ENCODE measurements at places on chromosomes 1 and 21.

DNA sequence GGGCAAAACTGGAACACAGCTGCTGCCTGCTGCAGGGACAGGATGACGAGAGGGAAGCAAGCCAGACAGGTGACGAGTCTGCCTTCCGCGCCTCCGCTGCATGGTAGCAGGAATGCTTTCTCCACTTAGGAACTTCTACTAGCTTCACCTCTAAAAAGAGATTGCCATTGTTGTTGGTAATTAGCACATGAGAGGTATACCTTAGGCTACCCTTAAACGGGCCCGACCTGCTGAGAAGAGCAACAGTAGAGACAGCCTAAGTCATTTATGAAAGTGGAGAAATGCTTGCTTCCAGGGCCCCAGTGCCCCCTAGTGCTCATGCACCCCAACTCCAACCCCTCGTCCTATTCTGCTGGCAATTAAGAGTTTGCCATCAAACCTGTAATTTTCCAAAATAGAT lies 96.9 kb upstream of the AKT3 start:
- DNase-seq = peak; percentile 7

DNA sequence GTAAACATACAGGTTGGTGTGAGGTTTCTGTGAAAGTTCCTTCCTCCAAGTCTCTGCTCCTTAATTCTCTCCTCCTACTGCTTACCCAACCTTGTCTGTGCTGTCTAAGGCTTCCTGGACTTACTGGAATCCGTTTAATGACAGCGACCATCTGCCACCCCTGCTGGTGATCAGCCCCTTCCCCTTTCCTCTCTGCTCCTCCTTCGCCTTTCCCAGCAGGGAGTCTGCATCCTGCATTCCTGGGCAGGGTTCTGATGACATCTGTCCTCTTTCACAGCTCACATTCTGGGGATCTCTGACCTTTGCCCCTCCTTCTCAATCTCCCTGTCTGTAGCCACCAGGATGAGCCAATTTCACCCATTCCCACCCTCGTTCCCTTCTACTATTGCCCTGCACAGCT lies 66.5 kb downstream of the KIRREL1 start:
- no peak for DNase-seq

DNA sequence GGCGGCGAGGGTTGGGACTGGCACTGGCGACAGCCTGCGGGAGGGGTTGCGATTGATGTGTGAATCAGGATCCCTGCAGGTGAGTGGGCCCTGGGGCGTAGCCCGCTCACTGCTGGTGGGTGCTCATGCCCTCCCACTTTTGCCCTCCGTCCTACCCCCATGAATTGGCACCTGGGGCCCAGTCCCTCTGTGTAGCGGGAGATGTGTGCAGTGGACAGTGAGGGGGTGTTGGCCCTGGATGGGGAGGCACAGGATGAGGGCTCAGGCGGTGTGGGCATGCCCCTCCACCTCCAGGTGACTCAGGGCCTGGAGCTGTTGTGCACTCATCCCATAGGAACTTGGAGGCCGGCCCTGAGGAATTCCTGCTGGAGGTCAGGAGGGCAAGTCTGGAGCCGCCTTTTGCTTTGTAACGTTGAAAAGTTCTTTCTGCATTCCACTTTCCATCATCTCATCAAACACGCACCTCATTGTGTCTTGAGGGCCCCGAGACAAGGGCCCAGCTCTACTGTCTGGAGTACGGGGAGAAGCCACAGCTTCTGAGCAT lies 3.0 kb downstream of the PEAR1 start:
- DNase-seq = no peak

DNA sequence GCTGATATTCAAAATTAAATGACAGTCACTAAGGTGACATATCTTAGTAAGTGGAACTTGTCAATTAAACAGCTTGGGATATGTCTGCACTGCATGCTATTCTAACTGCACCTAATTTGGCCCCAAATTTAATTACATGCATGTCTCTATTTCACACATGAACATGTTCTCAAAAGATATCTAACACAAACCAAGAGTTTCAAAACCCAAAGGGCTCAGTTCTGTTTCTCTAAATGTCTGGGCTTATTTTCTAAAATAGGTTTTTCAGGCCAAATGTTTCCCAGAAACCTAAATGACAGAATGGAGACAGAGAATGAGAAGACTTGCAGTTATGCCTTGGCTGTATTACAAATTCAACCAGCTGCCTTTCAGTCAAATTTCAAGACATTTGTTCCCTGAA lies 11.3 kb downstream of the RAB29 start:
- no peak for DNase-seq

GRCh38 chr1:25700626-25701025 lies 84.0 kb downstream of the MAN1C1 start:
- no peak for DNase-seq

- no peak for DNase-seq
Observed at GRCh38 chr1:6426277-6426971, 1.8 kb downstream of the ESPN start.

GRCh38 chr1:32939655-32940371 lies 24.8 kb downstream of the RNF19B start:
- no peak for DNase-seq

- no peak for DNase-seq
Observed at GRCh38 chr1:192810253-192810880, 1.5 kb downstream of the RGS2 start.

- no peak for DNase-seq
Observed at GRCh38 chr1:76510672-76511557, 356.4 kb upstream of the ST6GALNAC5 start.

DNA sequence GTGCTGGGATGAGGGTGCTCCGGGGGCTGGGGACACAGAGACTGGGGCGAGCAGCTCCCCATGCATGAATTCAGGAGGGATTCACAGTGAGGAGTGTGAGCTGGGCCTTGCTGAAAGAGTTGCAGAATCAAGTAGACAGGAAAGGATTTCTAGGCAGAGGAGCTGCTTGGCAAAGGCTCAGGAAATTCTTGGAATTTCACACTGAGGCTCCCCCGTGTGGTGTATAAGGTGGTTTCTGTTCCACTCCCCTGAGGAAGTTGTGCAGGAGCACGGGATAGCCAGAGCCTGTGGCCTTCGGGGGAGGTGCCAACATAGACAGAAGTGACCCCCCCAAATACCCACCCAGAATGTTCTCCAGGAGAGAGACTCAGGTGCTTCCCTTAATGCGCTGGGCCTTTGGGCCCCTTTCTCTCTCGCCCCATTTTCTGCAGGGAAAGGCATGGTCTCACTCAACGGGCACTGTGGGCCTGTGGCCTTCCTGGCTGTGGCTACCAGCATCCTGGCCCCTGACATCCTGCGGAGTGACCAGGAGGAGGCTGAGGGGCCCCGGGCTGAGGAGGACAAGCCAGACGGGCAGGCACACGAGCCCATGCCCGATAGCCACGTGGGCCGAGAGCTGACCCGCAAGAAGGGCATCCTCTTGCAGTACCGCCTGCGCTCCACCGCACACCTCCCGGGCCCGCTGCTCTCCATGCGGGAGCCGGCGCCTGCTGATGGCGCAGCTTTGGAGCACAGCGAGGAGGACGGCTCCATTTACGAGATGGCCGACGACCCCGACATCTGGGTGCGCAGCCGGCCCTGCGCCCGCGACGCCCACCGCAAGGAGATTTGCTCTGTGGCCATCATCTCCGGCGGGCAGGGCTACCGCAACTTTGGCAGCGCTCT lies 58.5 kb upstream of the ACTL8 start:
- no peak for DNase-seq

DNA sequence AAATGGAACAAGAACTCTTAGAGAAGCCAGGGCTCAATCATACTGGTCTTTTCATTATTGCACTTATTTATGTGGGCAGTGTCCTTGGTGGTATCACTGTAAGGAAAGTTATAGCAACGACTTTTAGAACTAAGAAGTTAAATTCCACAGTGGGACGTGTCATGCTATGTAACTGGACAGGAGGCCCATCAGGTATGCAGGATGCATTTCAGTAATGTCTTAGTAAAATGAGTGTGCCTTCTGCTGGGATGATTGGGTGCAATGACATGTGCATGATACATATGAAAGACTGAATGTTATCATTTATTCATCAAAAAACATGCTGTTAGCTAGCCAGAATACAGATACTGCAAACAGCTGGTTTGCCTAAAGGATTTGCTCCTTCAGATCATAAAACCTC lies 6.9 kb upstream of the ATP1B1 start:
- no peak for DNase-seq

DNA sequence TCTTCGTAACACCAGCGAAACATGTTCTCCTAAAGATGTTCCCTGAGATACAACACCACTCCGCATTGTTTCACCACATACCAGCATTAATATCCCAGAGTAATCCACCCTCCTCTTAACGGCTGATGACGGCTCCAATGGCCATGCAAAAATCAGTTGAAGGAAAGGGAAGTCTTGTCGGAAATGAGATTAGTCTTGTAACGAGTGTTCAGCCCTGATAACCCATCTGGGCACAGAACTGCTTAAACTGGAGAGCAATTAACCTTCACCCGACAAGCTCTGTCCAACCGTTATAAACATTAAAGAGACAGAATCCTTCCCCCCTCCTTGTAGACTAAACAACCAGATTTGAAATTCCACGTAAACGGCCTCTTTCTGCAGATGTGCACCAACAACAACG lies 21.9 kb downstream of the ERG start:
- DNase-seq = no peak

DNA sequence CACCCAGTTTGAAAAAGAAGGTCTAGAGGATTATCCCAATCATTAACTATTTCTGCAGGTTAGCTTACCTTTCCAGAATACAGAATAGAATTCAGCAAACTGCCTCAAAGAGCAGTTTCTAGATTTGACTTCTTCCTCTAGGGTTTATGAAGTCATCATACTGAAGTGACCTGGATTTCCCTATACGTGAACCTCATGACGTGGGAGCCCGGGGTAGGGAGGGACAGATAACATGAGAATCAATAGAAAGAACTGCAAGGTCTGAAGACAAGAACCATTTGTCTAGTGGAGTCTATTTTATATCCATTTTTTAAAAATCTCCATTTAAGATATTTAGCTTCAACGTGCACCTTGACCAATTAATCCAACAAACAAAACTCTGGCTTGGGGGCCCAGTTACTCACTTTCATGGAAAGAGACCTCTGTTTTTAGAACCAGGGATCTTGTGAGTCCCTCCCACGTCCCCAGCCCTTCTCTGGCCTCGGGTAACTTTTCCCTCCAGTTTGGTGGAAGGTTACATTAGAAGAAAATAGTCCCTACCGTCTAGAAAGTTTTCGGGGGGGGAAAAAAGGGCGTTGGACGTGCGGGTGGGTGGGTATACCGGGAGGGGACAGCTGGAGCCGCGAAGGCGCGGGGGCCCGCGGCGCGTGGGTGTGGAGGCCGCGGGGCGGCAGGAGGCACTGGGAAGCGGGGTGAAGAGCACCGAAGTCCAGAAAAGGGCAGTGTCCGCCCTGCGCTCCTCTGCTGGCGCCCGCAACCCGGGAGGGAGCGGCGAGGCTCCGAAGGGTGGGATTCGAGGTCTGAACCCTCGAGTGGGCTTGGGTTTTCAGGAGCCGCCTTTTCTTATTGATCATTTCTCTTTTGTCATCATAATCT lies 13.8 kb upstream of the POGZ start:
- no peak for DNase-seq

- no peak for DNase-seq
Observed at GRCh38 chr1:110859062-110859461, 13.9 kb upstream of the CD53 start.

- no peak for DNase-seq
Observed at GRCh38 chr21:38852708-38853107, 47.0 kb downstream of the ETS2 start.

DNA sequence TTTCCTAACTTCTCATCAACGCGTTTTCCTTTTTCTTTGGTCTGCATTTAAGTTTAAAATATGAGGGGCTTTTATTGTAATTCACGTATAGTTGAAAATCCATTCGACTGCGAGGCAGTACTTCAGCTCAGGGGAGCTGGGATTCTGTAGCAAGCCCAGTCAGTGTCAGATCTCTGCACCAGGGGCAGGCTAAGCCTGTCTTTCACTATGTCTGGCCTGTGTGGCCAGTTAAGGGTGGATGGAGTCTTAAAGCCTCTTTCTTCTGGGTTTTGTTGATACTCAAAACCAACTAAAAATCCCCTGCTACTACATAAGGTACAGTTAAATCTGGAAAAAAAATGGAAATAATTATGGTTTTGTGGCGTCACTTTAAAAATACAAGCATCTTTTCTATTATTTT lies 124.7 kb downstream of the TYW3 start:
- DNase-seq = no peak

DNA sequence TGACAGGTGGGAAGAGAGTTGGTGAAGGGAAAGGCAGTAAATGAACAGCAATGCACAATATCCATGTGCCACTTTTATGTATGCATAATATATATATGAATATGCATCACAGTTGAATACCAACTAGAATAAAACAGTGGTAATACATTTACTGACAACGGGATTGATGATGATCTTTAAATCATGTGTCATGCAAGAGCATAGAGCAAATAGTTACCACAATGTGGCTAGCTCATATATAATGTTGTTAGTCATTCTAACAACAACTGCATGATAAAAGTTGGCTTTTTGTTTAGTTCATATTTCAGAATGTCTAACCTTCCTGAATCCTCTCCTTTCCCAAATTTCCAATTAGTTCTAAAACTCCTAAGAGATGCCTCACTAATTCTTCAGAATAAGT lies 46.4 kb downstream of the GORAB start:
- no peak for DNase-seq

DNA sequence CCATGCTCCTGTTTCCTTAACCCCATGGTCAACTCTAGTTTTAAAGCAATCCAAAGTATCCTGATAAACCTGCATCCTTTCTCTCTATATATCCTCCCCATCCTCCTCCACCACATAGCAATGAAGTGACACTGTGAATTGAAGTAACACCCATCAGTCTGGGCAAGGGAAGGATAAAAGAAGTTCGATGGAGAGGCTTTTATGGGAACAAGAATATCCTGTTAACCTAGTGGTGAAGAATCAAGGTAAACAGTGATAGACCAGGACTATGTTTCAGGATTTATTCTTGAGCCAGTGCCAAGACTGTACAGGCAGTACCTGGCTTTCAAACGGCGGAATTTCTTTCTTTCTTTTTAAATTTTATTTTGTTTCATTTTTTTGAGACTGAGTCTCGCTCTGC lies 17.6 kb downstream of the RABIF start:
- no peak for DNase-seq

DNA sequence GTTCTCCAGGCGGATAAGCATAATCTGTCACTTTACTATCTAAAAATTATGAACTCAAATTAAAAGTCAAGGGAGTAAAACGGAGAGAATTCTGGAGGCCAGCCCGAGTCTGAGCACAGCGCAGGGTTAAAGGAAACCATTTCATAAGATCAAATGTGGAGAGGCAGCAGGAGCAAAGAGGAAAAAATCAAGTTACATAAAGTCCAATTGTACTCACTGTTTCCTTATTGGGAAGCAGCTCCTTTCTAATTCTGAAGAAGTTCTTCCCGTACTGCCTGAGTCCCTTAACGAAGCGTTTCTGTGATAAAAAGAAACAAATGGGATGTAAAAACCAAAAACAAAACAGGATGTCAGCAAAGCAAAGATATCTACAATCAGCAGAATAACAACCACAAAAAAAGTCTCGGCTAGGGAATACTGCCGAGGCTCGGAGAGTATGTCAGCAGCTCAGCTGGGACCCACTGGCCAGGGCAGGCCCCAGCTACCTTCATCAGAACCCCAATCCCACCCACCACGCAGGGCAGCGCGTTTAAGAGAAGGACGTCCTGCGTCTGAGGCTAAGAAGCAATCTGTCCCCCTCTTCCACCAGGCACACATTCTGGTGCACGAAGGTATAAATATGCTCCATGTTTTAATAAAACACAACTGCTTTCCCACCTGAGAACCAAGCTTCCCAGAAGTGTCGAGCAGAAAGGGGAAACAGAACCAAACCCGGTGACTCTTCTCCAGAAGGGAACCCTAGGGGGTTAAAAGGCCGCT lies 104.8 kb downstream of the SLC45A1 start:
- DNase-seq = no peak
